Stimulated activated naive CD4-positive, alpha-beta T cell (primary cell): ENCODE measurements at places on chromosomes 11 and 22.

DNA sequence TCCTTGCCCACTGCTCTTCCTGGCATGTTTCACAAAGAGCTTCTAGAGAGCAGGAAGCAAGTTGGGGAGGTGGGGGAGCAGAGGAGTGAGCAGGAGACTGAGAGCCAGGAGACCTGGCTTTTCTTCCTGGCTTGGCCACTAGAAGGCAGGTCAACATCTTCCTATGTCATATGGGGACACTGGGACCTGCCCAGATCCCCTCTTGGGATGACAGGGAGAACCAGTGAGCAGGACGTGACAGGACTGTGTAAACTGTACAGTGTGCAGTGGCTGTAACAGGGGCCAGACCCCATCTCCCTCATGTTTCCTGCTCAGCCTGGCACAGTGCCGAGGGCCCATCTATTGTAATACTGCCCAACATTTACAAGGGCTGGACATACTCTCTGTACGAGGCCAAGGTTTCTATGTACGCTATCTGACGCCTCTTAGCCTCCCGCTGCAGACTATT is 29.4 kb downstream of the GDPD5 start:
- no peak for DNase-seq

GRCh38 chr11:128473636-128474035 is 113.7 kb downstream of the ETS1 start:
- DNase-seq, result peak; percentile 41

GRCh38 chr22:29816128-29816527 is 21.9 kb downstream of the ASCC2 start:
- no peak for DNase-seq

DNA sequence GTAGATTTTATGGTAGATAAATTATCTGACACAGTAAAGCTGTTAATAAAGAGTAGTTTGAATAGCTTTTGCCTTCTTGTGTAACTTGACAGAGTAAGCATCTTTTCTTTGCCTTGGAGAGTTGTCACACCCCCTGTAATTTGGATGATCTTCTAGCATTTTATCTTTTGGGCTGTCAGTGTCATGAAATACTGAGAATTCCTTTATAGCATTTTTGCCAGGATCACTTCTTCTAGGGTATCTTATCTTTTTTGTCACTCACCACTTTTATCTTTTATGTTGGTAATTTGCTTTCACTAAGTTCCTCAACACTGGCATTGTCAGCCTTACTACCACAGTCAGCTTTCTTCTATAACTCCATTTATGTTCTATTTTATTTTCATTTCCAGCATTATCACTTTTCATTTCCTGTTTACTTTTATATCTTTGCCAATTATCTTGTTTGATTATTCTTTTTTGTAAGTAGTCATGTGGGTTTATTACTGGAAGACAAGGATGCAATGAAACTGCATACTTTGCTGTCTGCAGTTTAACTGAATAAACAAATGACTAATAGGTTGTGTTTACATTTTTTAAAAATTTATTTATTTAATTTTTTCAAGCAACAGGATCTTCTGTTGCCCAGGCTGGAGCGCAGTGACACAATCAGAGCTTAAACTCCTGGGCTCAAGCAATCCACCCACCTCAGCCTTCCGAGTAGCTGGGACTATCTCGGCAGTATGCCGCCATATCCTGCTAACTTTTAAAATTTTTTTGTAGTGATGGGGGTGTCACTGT is 28.1 kb upstream of the ACAT1 start:
- DNase-seq, result no peak

DNA sequence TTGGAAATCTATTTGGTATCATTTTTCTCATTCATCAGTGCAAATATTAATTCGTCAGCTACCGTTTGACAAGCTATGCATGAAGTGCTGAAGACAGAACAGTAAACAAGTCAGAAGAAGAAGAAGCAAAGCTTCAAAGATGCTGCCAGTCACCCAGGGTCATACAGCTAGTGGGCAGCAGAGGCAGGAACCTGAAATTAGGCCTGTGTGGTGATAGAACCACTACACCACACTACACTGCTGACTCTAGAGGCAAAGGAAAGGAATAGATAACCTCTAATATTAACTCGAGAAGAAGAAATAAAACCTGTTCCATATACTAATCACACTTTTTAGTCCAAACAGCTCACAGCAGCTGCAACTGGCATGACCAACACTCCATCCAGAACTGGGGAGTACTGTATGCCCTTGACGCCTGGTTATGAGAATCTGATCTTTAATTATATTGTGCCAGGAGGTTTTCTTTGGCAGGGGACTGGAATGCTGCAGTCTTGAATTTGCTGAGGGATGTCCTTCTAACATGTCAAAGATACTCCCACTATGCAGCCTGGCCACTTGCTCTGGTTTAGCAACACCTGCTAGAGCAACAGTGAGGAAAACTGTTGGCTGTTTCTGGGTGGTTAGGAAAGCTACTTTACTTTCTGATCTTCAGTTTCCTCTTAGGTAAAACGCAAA is 73.0 kb downstream of the PAK1 start:
- DNase-seq, result no peak
